T follicular helper cell (primary cell): ENCODE measurements at places on chromosomes 4 and X.

GRCh38 chr4:94527556-94528233, 76.0 kb downstream of the PDLIM5 start:
- DNase-seq: no peak

GRCh38 chr4:183447646-183448045, 3.2 kb downstream of the CDKN2AIP start:
- no peak for DNase-seq

GRCh38 chr4:115323106-115323707, 209.8 kb upstream of the NDST4 start:
- DNase-seq: no peak

DNA sequence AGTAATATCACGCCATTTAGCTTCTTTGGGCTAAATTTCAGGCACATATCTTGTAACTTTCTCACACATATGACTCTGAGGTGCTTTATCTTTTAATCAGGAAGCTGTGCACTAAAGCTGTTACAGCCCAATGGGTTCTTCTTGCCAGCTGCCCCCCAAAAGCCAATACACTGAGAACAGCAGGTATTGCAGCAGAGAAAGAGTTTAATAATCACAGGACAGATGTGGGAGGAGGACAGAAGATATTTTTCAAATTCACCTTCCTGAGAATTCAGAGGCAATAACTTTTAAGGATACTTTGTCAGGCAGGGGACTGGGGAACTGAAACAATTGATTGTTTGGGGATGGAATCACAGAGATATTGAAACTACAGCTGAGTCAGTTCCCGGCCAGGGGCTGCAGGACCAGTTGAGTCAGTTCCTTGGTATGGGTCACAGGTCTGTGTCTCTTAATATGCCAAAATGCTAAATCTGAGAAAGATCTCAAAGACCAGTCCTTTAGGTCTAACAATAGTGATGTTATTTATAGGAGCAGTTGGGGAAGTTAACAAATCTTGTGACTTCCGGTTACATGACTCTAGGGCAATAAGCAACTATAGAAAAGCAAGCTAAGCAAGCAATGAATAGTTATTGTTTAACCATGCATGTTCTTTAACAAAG, 28.1 kb downstream of the DDIT4L start:
- no peak for DNase-seq

DNA sequence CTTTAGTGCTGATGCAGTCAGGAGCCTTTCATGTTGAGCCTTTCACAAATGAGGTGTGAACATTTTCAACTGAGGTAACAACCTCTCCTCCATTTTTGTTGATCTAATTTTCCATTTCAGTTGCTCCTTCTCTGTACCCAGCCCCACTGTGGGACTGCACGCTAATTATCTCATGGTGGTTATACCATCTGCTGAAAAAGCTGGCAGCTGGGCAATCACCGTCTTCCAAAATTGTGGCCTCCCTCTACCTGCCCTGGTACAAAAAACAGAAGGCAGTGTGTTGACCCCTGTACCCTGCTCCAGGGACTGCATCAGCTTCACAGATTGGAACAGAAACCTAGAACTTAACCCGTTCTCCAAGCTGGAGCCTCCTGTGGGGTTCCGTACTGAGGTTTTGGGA, 72.4 kb upstream of the LONRF3 start:
- no peak for DNase-seq

GRCh38 chr4:149889991-149890390, 74.3 kb upstream of the IQCM start:
- DNase-seq: no peak
